ENCODE measurements at places on chromosomes 6 and 20.

GRCh38 chr6:170438861-170439260 is 114.2 kb downstream of the PSMB1 start:
- DNase-seq = no peak

- no peak for DNase-seq
Observed at GRCh38 chr20:19223640-19224039, 11.2 kb downstream of the SLC24A3 start.

- DNase-seq = no peak
Observed at GRCh38 chr6:151239603-151240035, at the start of gene AKAP12. TSS of gene AKAP12 (plus strand) at chr6:151239967. CDS start at chr6:151240563, 596 bp downstream.

- DNase-seq = no peak
Observed at GRCh38 chr20:16189371-16189770, 383.9 kb downstream of the KIF16B start.

DNA sequence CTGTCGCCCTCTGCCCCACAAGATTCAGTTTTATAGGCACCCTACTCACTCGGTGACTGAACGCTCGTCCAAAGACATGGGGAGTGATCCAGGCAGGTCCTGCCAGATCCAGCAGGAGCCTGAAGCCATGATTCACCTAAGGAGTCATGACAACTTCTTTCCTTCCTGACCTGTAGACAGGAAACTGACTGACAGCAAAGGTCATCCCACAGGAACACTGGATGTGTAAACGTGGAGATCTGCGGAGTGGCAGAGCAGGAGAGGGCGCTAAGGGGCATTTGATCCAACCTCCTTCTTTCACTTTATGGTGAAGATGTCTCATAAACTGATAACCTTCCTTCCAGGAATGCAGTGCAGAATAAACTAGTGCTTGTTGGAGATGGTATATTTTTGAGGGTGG is 192.2 kb downstream of the GJA10 start:
- no peak for DNase-seq

DNA sequence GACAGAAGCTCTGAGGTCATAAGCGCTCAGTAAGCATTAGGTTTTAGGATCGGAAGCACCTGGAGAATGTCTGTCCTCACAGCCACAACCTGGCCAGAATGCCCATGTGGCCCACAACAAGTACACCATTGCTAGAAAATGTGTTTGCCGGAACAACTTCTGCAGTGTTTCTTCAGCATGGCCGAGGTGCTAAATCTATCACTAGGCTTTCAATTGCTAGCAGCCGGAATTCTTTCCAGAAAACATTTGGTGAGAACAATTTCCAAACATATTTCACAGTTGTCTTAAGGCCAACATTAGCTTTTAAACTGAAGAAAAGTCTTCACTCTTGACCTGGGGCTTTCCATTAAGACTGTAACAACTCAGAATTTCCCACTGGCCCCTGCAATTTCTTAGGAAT is 18.2 kb upstream of the ADTRP start:
- no peak for DNase-seq

GRCh38 chr20:13278812-13279570 is 57.9 kb downstream of the ISM1 start:
- no peak for DNase-seq

DNA sequence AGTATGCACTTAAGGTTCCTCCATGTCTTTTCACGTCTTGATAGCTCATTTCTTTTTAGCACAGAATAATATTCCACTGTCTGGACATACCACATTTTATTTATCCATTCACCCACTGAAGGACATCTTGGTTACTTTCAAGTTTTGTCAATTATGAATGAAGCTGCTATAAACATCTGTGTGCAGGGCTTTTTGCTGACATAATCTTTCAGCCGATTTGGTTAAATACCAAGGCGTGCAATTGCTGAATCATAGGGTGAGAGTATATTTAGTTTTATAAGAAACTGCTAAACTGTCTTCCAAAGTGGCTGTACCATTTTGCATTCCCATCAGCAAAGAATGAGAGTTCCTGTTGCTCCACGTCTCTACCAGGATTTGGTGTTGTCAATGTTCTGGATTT is 44.9 kb upstream of the PHACTR2 start:
- DNase-seq = no peak

DNA sequence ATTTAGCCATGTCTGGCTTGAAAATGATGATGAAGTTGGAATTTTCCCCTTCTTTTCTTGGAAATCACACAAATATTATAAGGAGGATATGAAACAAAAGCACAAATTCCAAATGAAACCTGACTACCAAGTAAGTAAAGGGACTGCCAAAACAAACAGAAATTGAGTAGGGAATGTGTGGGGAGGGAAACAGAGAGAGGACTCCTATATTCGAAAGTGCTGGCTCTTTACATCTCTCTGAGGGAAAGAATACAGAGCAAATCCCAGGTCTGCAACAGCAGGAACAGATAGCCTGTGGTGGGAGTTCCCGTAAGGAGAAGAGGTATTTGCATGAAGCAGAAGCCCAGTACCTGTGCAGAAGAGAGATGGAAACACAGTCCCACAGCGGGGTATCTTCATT is 583.7 kb downstream of the EPM2A start:
- DNase-seq = no peak

- no peak for DNase-seq
Observed at GRCh38 chr6:83055366-83055964, 10.2 kb downstream of the UBE3D start.

DNA sequence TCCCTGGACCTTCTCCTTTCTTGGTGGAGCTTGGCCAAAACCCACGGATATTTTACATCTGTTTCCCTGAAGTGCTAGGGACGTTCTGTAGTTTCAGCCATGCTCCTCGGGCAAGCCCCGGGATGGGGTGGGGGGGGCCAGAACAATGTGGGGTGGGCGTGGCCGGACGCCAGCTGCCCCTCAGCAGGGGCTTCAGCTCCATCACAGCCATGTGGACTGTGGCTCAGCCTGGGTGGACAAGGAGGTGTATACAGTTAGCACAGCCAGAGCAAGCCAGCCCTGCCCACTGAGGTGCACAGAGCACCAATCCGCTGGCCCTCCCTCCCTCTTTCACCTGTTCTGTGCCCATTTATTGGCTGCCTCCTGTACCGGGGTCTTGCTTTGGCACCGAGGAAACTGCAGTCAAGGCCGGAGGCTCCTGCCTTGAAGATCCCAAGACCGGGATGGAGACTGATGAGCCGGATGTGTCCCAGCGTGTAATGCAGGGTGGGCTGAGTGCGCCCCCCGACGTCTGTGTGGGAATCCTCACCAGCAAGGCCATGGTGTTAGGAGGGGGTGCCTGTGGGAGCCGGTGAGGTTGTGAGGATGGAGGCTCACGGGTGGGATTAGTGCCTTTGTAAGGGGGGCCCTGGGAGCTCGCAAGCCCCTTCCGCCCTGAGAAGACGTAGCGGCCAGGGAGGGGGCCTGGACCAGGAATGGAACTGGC is 28.0 kb downstream of the FRMD1 start:
- DNase-seq = no peak

DNA sequence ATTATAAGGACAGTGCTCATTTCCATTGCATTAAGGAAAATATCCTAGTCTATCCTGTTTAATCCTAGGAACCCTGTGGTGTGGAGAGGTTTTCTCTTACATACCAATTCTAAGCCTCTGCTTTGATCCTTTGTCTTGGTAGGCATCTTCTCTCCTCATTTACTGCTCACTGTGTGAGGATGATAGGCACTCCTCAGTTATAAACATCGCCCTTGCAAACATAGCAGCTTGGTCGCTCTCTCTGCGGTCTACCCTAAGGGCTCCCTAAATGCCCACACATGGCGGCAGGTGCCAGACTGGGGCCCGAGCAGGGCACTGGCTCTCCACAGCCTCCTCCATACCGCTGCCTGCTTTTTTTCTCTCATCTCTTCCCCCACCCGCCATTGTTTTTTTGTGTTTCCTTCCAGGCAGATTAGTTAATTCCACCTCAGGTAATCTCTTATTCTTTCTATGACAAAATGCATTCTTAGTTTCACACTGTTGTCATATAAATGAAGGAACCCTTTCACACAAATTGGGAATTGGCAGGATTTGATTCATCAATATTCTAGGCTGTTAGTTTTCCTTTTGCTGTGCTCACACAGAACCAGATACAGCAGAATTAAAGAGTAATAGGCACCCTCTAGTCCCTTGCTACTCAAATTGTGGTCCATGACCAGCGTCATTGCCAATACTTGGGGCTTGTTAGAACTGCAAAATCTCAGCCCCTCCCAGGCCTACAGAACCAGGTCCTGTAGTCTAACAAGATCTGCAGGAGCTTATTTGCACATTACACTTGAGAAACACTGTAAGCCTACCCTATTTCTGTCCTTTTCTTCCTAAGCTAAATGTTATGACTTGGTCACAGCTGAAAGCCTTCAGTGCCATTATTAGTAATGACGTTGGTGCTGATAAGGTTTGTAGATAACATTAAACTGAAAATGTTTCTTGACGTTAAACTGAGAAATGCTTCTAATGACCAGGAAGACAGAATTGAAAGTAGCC is 36.3 kb downstream of the CARMIL1 start:
- DNase-seq = no peak

GRCh38 chr20:5044075-5044620 is 42.8 kb upstream of the SLC23A2 start:
- DNase-seq = no peak

DNA sequence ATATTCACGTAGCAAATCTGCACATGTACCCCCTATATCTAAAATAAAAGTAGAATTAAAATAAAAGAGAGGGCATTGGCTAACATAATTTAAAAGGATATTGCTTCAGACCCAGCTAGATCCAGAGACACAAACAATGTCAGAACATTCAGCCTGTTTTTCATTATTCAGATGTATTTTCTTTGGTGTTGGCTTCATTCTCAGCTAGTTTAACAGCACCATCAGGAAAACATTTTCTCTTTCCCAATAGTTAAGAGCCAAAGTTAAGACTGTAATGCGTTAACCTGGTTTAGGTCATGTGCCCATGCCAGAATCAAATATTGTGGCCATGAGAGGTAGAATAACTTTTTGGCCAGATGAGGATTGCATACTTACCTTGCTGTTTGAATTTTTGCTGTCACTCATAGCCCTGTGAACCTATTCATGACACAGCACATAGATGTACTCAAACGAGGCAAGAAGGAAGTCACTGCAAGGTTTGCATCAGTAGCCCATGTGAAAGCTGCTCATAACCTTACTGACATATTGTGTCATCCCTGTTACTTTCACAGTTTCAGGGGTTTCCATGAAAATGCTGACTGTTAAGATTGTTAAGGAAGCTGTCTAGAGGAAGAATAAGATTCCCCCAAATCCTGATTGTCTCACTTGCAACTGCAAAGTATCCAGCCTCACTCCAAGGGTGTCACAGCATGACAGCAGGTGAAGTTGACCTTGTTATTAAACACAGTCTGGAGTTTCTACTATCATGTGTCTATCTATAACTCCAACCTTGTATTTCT is 233.1 kb downstream of the PACRG start:
- DNase-seq = no peak

DNA sequence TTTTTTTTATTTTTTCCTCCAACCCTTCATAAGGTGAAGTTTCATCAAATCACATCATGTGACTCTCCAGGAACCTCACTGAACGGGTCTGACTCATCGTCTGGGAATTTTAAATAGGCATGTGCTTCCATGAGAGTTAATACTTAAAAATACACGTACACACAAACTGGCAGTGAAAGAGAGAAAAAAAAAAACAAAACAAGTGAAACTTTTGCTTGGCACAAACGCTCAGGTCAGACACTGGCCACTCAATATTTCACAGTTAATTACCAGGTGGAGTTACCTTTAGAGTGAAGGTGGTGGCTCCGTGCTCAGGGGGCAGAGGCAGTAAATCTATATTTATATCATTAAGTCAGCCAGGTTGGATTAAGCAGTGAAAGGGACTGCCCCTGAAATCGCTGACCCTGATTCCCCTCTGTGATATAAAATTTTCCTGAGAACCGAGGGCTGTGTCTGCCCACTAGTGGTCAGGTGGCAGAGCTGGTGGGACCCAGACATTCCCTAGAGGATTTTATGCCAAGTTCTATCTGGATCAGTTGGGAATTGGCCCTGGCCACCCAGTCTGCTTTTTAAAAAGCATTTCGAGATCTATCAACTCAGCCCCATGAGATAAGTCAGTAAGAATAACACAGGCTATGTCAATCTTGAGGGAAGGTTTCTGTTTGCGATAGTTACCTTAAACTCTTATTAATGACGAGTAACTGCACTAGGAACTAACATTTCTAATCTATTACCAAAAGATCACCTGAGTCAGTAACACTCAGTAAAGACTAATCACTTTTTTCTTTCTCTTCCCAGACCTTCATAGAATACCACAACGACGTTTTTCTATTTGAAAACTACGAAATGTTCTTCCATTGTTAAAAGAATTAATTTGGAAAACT is 259.1 kb downstream of the HDGFL1 start:
- DNase-seq = no peak

- DNase-seq = no peak
Observed at GRCh38 chr6:1774226-1774915, 164.7 kb downstream of the FOXC1 start.

DNA sequence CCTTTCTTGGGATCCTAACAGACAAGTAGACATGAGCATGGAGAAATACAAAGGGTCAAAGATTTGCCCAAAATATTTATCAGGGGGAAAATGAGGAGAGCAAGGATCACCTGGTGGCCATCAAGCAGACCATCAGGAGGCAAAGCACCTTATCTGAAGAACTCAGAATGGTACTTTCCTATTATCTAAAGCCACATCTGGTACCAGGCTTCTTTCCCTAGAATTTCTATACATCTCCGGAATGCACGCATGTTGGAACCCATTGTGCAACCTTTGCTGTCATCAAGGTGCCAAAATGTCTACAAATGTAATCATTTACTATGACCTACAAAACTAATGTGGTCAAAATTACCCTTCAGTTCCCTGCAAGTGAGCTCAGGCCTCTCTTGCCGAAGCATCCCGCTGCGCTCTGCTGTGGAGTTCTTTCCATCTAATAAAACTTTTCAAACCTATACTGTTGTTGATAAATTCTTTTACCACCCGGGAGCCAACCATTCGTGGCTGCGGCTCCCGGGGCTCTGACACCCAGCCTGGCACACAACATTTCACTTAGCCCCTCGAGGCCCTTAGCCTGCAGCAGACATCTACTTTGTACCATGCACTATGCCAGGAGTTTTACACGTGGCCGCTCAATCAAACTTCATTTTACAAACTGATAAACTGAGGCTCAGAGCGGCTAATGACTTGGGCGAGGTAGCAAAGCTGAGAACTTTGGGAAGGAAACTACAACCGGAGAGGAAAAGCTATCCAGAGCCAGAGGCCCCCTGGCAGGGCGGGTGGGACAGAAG is 3.8 kb upstream of the CPXM1 start:
- DNase-seq = no peak

GRCh38 chr6:129903082-129903481 is 42.0 kb upstream of the TMEM244 start:
- no peak for DNase-seq
